ENCODE measurements at places on chromosomes 11 and 22.
A peak's percentile ranks its signal among the peaks of the same experiment; 100 is the strongest.

DNA sequence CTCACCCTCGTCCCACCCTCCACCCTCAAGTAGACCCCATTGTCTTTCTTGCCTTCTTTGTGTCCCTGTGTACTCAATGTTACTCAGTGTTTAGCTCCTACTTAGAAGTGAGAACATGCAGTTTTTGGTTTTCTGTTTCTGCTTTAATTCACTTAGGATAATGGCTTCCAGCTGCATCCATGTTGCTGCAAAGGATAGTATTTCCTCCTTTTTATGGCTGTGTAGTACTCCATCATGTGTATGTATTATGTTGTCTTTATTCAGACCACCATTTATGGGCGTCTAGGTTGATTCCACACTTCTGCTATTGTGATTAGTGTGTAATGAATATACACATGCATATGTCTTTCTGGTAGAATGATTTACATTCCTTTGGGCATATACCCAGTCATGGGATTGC is 73.6 kb downstream of the SIK2 start:
- no peak for DNase-seq

DNA sequence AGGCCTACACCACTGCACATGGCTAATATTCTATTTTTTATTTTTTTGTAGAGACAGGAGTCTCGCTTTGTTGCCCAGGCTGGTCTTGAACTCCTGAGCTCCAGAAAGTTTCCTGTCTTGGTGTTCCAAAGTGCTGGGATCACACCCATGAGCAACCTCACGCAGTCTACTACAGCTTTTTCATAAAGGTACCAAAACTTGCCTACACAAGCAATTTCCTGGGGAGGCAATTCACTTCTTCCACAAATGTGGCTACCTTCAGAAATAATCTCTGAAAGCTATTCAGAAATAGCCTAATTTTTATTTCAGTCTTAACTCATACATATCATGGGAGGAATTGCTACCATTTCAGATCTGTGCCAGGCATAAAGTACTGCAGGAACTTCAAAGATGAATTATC is 11.4 kb downstream of the SLC35F2 start:
- DNase-seq = no peak

DNA sequence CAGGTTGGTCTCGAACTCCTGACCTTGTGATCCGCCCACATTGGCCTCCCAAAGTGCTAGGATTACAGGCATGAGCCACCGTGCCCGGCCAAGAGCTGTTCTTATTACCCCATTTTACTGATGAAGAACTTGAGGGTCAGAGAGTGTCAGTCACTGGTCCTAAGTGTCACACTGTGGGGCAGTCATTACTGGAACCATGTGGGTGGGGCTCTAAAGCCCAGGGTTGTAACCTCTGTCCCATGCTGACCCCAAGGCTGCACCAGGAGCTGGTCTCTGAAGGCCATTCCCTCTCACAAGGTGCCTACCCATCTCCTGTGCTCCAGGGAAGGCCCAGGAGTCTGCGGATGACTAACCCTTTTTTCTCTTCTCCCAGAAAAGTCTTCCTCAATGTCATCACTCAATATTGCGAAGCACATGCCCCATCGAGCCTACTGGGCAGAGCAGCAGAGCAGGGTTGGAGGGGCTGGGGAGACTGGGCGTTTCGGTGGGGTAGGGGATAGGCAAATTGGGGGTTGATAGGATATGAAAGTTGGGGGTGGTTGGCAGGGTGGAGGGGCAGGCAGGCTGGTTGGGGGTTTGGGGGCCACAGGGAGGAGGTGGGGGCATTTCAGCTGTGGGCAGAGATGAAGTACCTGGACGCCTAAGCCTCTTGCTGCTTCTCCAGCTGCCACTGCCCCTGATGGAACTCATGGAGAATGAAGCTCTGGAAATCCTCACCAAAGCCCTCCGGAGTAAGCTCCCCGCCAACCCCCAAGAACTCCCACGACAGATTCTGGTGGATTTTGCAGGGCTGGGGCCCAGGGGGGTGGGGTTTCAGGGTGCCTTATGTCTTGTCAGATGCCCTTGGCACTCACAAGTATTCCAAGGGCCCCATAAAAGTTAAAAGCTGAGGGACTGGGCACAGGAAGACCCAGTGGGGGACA is 2.0 kb upstream of the ESRRA start:
- no peak for DNase-seq

- peak; percentile 52 for DNase-seq
Measured at GRCh38 chr11:102669664-102670063, 35.9 kb downstream of the MMP27 start.

DNA sequence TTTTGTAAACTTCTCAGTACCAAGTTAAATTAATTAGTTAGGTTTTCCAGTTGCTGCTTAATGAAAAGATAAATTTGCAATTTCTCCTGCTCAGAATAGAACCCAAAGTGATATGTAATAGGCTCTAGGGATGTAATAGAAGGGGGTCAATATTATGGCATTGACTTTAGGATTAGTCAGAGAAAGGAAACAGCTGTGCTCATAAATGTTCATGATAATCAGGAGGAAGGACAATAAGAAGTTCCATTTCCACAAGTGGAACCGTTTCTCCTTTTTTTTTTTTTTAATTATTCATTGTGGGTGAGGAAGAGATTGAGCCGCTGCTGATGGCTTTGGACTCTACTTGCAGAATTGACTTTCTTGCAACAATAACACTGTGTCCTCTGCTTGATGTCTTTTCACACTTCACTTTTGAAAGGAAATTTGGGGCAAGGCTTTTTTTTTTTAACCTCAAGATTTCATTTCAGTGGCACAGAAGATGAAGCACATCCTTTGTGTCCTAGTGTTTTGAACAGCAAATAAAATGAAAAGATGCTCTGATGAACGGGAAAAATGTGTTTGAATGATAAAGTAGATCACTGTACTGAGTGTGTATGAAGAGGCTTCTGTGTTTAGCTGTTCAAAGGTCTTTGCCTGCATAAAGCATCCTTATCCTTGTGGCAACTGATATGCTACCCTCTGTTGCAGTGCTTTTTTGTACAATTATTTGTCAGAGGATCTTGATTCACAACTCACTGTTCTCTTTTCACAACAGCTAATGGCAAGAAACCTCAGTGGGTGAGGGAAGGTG is 62.4 kb downstream of the GAS2 start:
- no peak for DNase-seq

DNA sequence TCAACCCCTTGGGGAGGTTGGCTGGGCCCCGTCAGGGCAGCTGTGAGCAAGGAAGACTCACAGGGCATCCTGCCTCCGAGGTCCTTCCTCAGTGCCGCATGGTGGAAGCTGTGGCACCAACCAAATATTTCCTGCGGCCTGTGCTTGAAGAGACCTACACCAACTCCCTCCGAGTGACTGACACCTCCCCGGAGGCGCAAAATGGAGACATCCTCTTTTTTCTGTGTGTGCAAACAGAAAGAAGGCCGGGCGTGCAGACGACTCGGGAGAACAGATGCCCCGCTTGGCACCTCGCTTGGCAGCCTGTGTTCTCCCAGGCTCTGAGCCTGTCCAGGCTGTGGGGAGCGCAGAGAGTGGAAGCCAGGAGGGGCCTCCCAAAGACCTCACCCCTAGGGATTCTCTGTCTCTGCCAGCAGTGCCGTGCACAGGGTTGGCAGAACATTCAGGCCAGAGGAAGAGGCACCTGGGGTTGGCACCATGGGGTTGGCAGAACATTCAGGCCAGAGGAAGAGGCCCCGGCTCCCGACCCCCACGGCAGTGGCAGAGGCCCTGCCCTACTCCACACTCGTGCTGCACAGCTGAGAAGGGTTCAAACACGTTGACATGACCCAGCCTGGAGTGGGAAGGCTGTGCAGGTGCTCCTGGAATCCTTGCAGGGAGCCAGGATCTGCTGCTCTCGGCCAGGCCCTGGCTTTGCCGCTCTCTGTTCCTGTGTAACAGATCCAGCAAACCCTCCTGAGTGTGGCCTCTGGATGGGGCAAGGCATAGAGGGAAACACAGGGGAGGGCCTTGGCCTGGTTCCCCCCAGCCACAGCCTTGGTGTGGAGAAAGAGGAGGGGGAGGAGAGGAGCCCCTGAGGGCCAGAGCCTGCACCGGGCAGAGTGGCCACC is 805.5 kb downstream of the BRD1 start:
- DNase-seq = no peak

DNA sequence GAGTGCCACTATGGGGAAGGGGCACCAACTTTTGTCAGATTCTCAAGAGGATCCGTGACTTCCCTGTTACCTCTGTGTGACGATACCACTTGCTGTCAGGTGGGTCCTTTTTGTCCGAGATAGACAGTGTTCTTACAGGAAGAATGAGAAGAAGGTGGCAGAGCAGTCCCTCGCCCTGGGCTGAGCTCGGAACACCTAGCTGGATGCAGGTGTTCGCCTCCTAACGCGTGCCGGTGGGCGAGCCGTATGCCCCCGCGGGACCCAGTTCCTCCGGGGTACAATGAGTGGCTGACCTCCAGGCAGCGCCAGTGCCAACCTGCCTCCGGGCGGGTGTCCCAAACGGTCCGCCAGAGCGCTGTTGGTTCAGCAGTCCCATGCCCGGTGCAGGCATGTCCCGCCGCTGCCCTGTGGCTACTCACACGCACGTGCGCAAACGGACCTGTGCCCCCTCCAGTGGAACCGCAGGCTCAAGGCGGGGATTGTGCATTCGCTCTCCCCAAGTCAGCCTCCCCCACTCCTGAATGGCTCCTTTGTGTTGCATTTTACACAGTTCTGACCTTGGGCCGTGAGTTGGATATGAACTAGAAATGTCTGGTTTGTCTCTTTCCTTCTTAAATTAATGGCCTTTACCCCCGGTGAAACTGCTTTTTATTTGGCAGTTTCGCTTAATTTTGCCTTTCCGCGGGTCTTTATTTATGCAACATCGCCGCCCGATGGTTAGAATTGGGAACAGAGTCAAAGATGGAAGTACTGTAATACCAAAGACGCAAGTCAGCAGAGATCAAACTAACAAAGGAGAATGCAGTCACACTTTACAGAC is 1.1 kb upstream of the ABTB2 start:
- DNase-seq = peak; percentile 79

- no peak for DNase-seq
Measured at GRCh38 chr11:119107538-119108145, 498 bp downstream of the C2CD2L start.

GRCh38 chr11:9251311-9251710 is 13.8 kb downstream of the DENND5A start:
- no peak for DNase-seq

GRCh38 chr22:25437414-25438160 is 126.9 kb upstream of the GRK3 start:
- no peak for DNase-seq

DNA sequence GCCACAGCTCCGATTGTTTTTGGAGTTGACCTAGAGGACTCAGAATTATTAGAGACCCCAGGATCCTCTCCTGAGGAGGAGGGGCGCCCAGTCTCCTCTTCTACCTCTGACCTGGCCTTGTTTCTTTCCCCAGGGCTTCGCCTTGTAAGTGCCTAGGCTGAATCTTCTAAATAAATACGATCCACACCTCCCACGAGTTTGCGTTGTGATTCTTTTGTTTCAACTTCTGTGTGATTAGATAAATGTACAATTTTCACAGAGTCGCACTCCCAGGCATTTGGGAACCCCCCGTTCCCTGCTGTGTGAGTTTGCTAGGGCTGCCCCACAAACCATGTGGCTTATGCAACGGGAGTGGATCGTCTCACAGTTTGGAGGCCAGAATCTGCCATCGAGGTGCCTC is 1.2 kb downstream of the KRTAP5-8 start:
- DNase-seq = no peak

DNA sequence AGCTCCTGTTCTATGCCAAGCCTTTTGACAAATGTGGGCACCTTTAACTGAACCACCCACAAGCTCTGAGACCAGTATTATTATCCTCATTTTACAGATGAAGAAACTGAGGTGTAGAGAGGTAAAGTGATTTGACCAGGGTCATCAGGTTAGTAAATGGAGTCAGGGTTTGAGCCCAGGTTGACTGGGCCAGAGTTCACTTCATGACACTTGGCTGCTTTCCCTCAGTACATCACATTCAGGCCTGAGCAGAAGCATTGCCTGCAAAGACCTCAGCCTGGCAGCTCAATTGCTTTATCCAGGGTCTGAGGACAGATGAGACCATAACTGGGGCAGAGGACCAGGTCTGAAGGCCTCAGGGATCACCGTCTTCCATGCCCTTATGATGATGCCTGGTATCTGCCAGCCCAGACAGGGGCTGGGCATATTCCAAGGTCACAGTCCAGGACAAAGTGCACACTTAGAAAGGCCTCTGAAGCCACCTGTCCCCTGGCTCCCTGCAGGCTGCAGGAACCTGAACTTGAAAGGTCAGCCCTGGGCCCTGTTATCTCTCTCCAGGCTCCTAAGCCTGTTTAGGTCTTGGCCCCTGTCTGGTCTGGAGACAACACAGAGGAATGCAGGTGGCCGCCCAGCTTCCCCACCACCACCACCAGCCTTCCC is 32.0 kb downstream of the POU2AF3 start:
- no peak for DNase-seq

- no peak for DNase-seq
Measured at GRCh38 chr11:114685097-114685496, 6.8 kb downstream of the NXPE2 start.

DNA sequence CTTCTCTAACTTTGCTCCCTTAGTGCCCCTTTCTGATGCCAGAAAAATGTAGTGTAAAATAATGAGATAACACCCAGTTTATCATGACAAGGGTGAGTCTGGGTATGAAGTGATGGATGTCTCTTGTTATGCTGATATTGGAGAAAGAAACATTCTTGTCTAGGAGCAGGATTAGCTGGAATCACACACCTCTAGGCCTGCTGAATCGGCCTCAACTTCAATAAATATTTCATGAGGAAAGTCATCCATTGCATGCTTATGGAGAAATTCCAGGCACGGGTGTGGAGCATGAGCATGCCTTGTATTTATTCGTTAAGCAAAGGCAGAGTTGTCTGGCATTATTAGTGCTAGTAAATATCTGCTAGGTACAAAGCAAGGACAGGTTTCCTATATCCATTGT is 113.4 kb downstream of the NELL1 start:
- DNase-seq = no peak

- peak; percentile 1 for DNase-seq
Measured at GRCh38 chr11:24708616-24709015, 211.8 kb downstream of the LUZP2 start.

DNA sequence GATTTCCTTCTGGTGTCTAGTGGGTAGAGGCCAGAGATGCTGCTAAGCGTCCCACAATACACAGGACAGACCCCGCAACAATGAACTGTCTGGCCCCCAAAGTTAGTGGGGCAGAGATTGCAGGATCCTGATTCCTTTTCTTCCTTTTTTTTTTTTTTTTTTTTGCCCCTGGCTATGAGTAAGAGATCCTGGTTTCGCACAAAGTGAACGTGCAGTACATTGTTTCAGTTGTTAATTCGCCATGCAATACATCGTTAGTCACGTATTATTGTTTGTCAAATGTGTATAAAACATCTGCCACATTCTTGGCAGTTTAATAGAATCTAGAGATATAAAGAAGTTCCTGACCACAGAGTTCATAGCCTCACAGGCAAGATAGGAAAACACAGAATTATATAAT is 20.2 kb downstream of the ST3GAL4 start:
- DNase-seq = peak; percentile 51

DNA sequence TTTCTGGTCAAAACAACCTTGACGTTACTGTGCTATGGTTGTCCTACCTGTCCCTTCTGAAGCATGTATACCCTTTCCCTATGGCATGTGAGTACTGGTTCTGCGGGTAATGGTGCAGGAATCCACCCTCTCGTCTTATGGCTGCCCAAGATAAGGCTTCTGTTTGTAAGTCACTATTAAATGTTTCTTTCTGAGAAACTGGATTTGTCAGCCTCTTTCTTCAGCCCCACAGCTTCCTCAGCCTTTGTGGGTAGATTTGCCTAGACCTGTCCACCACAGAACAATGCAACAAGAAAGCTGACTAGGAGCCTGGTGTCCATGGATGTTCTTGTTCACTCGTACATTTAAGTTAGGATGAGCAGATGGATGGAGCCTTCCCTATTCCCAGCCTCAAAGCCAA is 14.4 kb downstream of the MMP7 start:
- DNase-seq = no peak

All from fibroblast of skin of right biceps (primary cell).